ENCODE measurements at places on chromosomes 5 and 9. TPM values are rescaled to one million over a fixed set of nuclear protein-coding genes. Genes with fewer than 3 reads are reported as not detected.

GRCh38 chr5:16456103-16456832 lies 9.3 kb downstream of the ZNF622 start:
- H3K4me3 ChIP-seq: no peak overlapping the region
- peak; percentile 60 for DNase-seq
- H3K27ac ChIP-seq: no peak overlapping the region
- H3K36me3 ChIP-seq: peaks cover 2% of the 10 kb centered on the region
- H3K4me1 ChIP-seq: no peaks in the 10 kb centered on the region
- H3K27me3 ChIP-seq: no peaks in the 10 kb centered on the region

DNA sequence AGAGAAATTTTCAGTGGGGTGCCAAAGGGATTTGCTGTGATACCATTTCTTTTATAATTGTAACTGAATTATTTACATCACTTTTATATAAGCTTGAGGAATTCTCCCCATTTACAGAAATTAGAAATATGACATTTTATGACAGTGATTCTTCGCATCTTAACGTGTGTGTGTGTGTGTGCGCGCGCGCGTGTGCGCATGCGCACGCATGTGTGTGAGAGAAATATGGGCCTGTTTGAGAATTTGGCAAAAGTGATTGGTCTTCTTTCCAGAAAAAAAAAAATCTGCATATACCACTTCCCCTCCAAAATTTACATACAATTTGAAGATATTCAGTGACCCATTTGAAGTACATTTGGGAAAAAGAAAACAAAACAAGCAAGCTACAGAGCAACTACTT lies 190.7 kb upstream of the PDE4D start:
- H3K27ac ChIP-seq: no peak overlapping the region
- no peaks in the 10 kb centered on the region for H3K4me1 ChIP-seq
- no peak for DNase-seq
- H3K36me3 ChIP-seq: no peaks in the 10 kb centered on the region
- no peak overlapping the region for H3K4me3 ChIP-seq

- H3K36me3 ChIP-seq: no peaks in the 10 kb centered on the region
- no peak overlapping the region for H3K27ac ChIP-seq
- H3K4me1 ChIP-seq: no peaks in the 10 kb centered on the region
- DNase-seq: no peak
These were observed 2062.2 kb upstream of the CDH6 start for GRCh38 chr5:29131285-29131684.

- no peaks in the 10 kb centered on the region for H3K27me3 ChIP-seq
- no peaks in the 10 kb centered on the region for H3K36me3 ChIP-seq
- no peak overlapping the region for H3K27ac ChIP-seq
- no peak overlapping the region for H3K4me3 ChIP-seq
- no peaks in the 10 kb centered on the region for H3K4me1 ChIP-seq
- DNase-seq: no peak
These were observed 40.0 kb downstream of the NIM1K start for GRCh38 chr5:43231977-43232376.

- H3K4me1 ChIP-seq: no peaks in the 10 kb centered on the region
- no peak overlapping the region for H3K27ac ChIP-seq
- H3K4me3 ChIP-seq: no peak overlapping the region
- DNase-seq: no peak
- no peaks in the 10 kb centered on the region for H3K36me3 ChIP-seq
These were observed 24.4 kb downstream of the WHRN start for GRCh38 chr9:114480746-114481435.

DNA sequence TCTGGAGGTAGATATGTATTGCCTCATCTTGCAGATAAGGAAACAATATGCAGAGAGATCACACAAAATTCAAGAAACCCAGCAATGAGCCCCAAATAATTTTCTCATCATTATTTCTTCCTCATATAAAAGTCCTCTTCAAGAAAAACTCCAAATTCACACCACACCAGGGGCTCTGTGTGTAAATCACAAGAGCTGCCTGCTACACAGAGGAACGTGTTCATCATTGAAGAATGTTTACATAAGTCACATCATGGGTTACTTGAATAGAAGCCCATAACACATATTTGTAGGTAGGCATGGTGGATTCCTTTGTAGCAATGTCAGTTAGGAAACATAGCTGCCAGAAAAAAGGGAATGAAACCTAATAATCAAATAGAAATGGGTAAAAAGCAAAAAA lies 308.1 kb upstream of the TLE4 start:
- no peak overlapping the region for H3K4me3 ChIP-seq
- H3K27ac ChIP-seq: no peak overlapping the region
- no peaks in the 10 kb centered on the region for H3K36me3 ChIP-seq
- no peak for DNase-seq
- H3K27me3 ChIP-seq: no peaks in the 10 kb centered on the region

DNA sequence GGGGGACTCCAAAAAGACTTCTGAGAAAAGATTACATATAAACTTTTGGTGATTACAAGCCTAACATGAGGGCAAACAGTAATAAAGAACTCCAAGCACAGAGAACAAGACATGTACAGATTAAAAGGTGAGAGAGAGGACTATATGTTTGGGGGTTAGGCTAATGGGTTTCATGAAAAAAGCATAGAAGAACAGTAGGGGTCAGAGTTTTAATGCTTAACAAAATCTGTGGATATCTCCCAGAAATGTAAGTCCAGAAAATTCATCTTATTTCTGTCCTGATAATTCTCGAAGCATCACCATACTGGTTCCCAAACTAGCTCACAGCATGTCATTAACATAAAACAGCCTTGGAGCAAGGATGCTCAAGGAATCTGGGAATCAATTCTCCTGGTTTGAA lies 137.2 kb downstream of the ARRDC3 start:
- no peak for DNase-seq
- H3K27me3 ChIP-seq: no peaks in the 10 kb centered on the region
- no peaks in the 10 kb centered on the region for H3K36me3 ChIP-seq
- no peak overlapping the region for H3K4me3 ChIP-seq

- no peaks in the 10 kb centered on the region for H3K36me3 ChIP-seq
- H3K27ac ChIP-seq: no peak overlapping the region
- no peak for DNase-seq
These were observed 123.3 kb downstream of the PHF2 start for GRCh38 chr9:93699650-93700049.

DNA sequence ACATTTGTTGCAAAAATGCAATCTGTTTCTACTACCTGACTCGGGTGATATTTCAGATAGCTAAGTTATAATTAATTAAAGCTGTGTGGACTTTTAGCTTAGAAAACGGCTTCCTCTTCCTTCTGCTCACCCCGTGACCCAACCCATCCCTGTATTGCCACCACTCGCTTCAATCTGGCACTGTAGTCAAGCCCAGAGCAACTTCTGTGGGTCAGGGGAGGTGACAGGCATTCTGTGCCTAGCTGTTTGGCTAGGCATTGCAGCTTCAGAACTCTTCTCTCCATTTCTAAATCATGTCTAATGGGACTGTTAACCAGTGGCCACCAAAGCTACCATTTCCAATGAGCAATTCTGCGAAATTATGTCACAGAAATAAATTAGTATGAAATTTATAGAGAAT lies 179.7 kb upstream of the TLX3 start:
- H3K27ac ChIP-seq: no peak overlapping the region
- no peaks in the 10 kb centered on the region for H3K4me1 ChIP-seq
- no peaks in the 10 kb centered on the region for H3K27me3 ChIP-seq
- DNase-seq: no peak
- no peak overlapping the region for H3K4me3 ChIP-seq

GRCh38 chr9:133428617-133429101 lies 6.5 kb downstream of the ADAMTS13 start:
- no peaks in the 10 kb centered on the region for H3K27me3 ChIP-seq
- H3K36me3 ChIP-seq: no peaks in the 10 kb centered on the region
- peaks cover 7% of the 10 kb centered on the region for H3K4me1 ChIP-seq
- H3K27ac ChIP-seq: no peak overlapping the region
- H3K4me3 ChIP-seq: peak overlapping the region; percentile 42
- DNase-seq: peak; percentile 68

- H3K4me3 ChIP-seq: no peak overlapping the region
- H3K36me3 ChIP-seq: no peaks in the 10 kb centered on the region
- no peak for DNase-seq
- H3K27me3 ChIP-seq: no peaks in the 10 kb centered on the region
- no peak overlapping the region for H3K27ac ChIP-seq
- peaks cover 1% of the 10 kb centered on the region for H3K4me1 ChIP-seq
These were observed 16.5 kb upstream of the SPDL1 start for GRCh38 chr5:169567079-169567478.

- H3K27ac ChIP-seq: no peak overlapping the region
- H3K27me3 ChIP-seq: no peaks in the 10 kb centered on the region
- no peaks in the 10 kb centered on the region for H3K4me1 ChIP-seq
- no peak for DNase-seq
- H3K36me3 ChIP-seq: no peaks in the 10 kb centered on the region
These were observed 160.8 kb downstream of the DNAH5 start for GRCh38 chr5:13783726-13784125.

The DROSHA gene
- total RNA-seq: 88.9 TPM
